ENCODE measurements at places on chromosomes 7 and 10. TPM values are rescaled to one million over a fixed set of nuclear protein-coding genes. Genes with fewer than 3 reads are reported as not detected.

SEMA4G gene
- total RNA-seq = 1.4 TPM

GIMAP5 gene
- total RNA-seq = 106 TPM

ACSM6 gene
- total RNA-seq = not detected

AKR1D1 gene
- total RNA-seq = not detected

TMEM229A gene
- total RNA-seq = not detected

SHTN1 gene
- 0.13 TPM for total RNA-seq

RBP3 gene
- not detected for total RNA-seq

EIF3A gene
- total RNA-seq = 93.8 TPM

NCAPG2 gene
- total RNA-seq = 129 TPM

PDZD8 gene
- total RNA-seq = 15.6 TPM

ZNF789 gene
- 46.7 TPM for total RNA-seq

AKR1C4 gene
- 0.71 TPM for total RNA-seq

WDFY4 gene
- 0.35 TPM for total RNA-seq

HOXA1 gene
- total RNA-seq = 0.39 TPM

SLC13A4 gene
- not detected for total RNA-seq

PTPRE gene
- total RNA-seq = 32.7 TPM

AKR1C8 gene
- total RNA-seq = 0.26 TPM

HMX3 gene
- total RNA-seq = 0.21 TPM

TNKS2 gene
- 25.6 TPM for total RNA-seq

ATAD1 gene
- 45.9 TPM for total RNA-seq

ARMH3 gene
- 38.5 TPM for total RNA-seq

HERC4 gene
- 102 TPM for total RNA-seq

MBLAC1 gene
- 3.8 TPM for total RNA-seq

NKX2-3 gene
- not detected for total RNA-seq

C10orf105 gene
- total RNA-seq = 0.04 TPM

IDI2 gene
- 0.26 TPM for total RNA-seq

FXYD4 gene
- total RNA-seq = not detected

RASSF4 gene
- 4.4 TPM for total RNA-seq

MTURN gene
- total RNA-seq = 4.0 TPM

C10orf62 gene
- not detected for total RNA-seq

P4HA1 gene
- 56.6 TPM for total RNA-seq

GPR15LG gene
- not detected for total RNA-seq

LIPN gene
- not detected for total RNA-seq

PLEKHS1 gene
- total RNA-seq = not detected

ASB10 gene
- total RNA-seq = not detected

SRRT gene
- total RNA-seq = 255 TPM

ZNF804B gene
- total RNA-seq = not detected

FAM237B gene
- not detected for total RNA-seq

ERCC6 gene
- total RNA-seq = 57.1 TPM

MOGAT3 gene
- not detected for total RNA-seq

SPDYE2 gene
- not detected for total RNA-seq

MMRN2 gene
- not detected for total RNA-seq

GIMAP7 gene
- 39.7 TPM for total RNA-seq

TBX20 gene
- not detected for total RNA-seq

MPP7 gene
- total RNA-seq = 2.9 TPM

ADAMTS14 gene
- 0.19 TPM for total RNA-seq

NME8 gene
- total RNA-seq = not detected

ZNF467 gene
- not detected for total RNA-seq

ERVW-1 gene
- not detected for total RNA-seq

GJD4 gene
- 0.15 TPM for total RNA-seq

BAIAP2L1 gene
- 6.0 TPM for total RNA-seq

ACTL6B gene
- not detected for total RNA-seq

HOXA2 gene
- not detected for total RNA-seq

PTPN20 gene
- 0.22 TPM for total RNA-seq

GRM3 gene
- not detected for total RNA-seq

SFRP4 gene
- not detected for total RNA-seq

VAX1 gene
- total RNA-seq = not detected
